ENCODE measurements at places on chromosomes 11 and 22. TPM values are rescaled to one million over a fixed set of nuclear protein-coding genes. Genes with fewer than 3 reads are reported as not detected.

DNA sequence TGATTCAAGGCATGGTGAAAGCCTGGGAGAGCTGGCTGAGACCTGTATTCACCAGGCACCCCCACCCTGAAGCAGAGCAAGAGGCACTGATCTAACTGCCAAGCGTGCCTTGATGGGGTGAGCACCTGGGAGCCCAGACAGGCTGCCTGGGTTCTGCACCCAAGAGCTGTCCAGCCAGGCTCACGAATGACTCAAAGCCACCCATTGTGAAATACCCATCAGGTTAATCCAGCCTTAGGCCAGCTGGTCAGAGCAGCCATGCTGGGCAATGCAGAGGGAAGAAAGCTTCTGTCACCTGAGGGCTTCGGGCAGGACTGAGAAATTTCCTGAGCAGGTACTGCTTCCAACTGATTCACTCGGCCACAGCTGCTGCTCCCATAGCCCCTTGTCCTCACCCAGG, 22.1 kb downstream of the THOC5 start:
- no peak for DNase-seq

The SMIM35 gene
- polyA plus RNA-seq, result 0.09 TPM

DNA sequence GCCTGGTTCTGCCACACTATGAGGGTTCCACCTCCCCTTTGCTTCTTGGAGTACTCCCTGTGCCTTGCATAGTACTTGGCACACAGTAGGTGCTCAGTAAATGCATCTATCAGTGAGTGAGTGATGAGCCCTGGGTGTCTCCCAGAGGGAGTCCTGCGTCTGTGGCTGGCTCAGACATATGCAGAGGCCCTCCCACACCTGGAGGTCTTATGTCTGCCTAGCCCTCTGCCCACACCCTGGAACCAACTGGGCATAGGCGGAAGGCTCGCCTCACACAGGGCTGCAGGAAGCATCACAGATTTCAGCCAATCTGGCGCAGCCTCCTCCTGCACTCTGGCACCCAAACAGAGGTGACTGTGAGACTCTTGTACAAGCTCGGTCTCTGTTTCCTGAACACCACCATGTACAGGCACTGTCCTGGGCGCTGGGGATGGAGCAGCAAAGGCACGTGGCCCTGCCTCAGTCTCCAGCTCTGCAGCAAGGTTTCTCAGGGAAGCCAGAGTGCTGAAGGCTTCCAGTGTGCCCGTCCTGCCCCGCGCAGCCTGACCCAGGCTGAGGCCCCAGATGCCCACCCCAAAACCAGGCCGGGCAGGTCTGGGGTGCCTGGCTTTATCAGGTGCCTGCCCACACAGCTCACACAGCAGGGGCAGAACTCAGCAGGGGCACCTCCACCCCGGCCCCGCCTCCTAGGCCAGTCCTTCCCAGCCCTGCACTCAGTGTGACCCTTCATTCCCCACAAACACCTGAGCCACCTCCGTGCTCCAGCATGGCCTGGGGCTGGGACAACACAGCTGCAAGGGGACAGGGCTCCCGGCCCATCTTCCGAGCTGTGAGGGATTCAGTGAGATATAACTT, 26.7 kb downstream of the FLRT1 start:
- no peak for DNase-seq

DNA sequence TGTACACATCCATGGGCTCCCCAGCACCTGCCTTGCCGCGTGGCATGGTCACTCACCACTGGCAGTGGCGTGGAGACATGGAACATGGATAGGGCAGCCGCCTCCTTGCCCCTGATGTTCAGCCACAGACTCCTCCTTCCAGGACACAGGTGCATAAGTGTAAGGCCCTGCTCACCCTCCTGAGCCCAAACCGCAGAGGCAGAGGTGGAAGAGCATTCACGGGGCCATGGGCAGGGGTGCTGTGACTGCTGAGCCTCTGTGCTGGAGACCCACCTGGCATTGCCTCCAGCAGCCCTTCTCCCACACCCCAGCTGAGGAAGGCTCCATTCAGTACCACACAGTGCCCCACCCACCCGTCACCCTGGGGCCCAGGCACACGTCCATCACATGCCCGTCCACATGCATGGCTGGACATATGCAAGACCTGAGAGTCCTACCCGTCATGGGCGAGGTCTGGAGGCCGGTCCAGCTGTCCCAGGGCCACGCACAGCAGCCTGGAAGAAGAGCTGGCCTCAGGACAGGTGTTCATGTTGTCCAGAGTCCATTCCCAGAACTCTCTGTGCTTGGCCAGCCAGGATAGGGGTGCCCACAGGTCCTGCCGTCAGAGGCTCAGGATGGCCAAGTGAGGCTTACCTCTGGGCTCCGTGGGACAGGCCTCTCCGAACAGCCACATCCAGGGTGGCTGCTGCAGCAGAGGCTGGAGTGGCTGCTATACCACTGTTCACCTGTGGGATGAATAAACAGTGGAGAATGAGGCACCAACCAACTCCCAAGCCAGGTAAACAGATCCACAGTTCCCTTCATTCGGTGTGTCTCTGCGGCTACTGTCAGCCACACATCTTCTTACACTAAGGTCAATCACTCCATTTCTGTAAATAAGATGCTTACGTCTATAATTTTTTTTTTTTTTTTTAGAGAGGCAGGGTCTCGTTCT, 1.7 kb upstream of the TUBGCP6 start:
- DNase-seq, result no peak

The BIRC3 gene
- polyA plus RNA-seq, result 1.1 TPM

DNA sequence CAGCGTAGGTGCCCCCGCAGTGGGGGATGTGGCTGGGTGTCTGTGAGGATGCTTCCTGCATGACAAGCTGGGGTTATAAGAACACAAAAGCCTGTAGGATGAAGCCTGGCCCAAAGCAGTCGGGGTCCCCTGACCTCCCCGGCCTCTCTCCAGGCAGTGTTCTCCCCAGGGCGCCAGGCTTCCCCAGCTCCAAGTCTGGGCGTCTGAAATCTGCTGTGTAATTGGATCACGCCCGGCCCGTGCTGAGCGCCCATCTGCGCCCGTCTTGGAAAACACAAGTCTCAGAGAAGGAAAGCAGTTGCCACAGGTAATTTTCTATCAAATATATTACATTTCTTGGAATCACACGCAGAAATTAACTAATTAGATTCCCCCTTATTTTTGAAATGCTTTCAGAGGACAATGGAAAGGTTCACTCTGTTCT, 233.3 kb downstream of the CTTN start:
- no peak for DNase-seq

The ENTHD1 gene
- polyA plus RNA-seq, result not detected
